Liver (tissue), 10 donors: ENCODE measurements at places on chromosomes 2 and 18. TPM values are rescaled to one million over a fixed set of nuclear protein-coding genes. Genes with fewer than 3 reads are reported as not detected.

Gene LGALSL
- polyA plus RNA-seq, result 3.2 TPM

Gene L3MBTL4
- polyA plus RNA-seq, result 2.3 TPM

Gene CCL20
- 0.36 TPM for polyA plus RNA-seq

Gene ALPI
- not detected for polyA plus RNA-seq

Gene MARCO
- 21.8 TPM for polyA plus RNA-seq

Gene AQP12A
- polyA plus RNA-seq, result not detected

Gene NEB
- polyA plus RNA-seq, result 5.1 TPM

Gene ERBB4
- not detected for polyA plus RNA-seq

Gene FOXI3
- polyA plus RNA-seq, result not detected

Gene SH3BP4
- 9.2 TPM for polyA plus RNA-seq

Gene TTR
- 4,751 TPM for polyA plus RNA-seq

Gene GPR75
- polyA plus RNA-seq, result 0.35 TPM

- H3K36me3 ChIP-seq, result no peaks in the 10 kb centered on the region
- no peaks in the 10 kb centered on the region for H3K4me1 ChIP-seq
- no peak for DNase-seq
- no peak overlapping the region for H3K27ac ChIP-seq
- H3K4me3 ChIP-seq, result no peak overlapping the region
Observed at GRCh38 chr2:131419441-131419840, 55.5 kb upstream of the RAB6D start.

DNA sequence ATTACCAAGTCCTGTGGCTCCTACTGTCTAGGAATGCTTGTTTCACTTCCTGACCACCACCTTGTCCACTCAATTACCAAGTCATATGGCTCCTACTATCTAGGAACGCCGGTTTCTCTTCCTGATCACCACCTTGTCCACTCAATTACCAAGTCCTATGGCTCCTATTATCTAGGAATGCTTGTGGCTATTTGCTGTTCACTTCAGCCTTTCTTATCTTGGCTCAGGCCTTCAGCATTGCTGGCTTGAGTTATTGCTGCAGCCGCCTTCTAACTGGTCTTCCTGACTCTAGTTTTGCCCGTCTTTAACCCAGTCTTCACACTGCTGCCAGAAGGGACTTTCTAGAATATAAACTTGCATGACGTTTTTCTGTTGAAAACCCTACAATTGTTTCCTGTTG is 82.5 kb upstream of the GAREM1 start:
- H3K4me1 ChIP-seq, result no peaks in the 10 kb centered on the region
- H3K27ac ChIP-seq, result no peak overlapping the region
- H3K4me3 ChIP-seq, result no peak overlapping the region
- no peaks in the 10 kb centered on the region for H3K27me3 ChIP-seq
- no peaks in the 10 kb centered on the region for H3K36me3 ChIP-seq

DNA sequence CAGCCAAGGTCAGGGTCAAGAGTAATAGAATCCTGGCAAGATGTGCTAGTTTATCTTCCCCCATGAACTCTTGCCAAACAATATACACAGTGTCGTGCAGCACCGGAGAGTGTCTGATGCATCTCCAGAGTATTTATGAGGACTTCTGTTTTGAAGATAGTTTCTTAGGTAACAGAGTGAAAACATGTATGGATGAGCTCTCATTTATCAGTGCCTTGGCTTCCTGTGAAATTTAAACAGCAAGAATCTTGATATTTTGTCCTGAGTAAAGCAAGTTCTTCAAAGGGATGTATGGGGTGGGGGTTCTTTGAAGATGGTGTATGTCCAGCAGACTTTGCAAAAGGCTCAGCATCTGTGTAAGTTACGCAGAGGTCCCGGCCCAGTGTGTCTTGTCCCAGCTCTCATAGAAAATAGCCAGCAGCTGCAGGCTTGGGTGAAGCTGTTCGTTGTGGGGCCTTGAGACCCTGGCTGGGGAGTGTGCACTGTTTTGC is 361.0 kb upstream of the NT5C1B start:
- H3K4me3 ChIP-seq, result no peak overlapping the region
- H3K36me3 ChIP-seq, result no peaks in the 10 kb centered on the region
- H3K27ac ChIP-seq, result no peak overlapping the region
- no peaks in the 10 kb centered on the region for H3K27me3 ChIP-seq

GRCh38 chr18:48018851-48019250 is 88.4 kb upstream of the SMAD2 start:
- no peaks in the 10 kb centered on the region for H3K36me3 ChIP-seq
- H3K27me3 ChIP-seq, result no peaks in the 10 kb centered on the region
- no peak overlapping the region for H3K27ac ChIP-seq
- H3K4me1 ChIP-seq, result no peaks in the 10 kb centered on the region
- H3K4me3 ChIP-seq, result no peak overlapping the region

- no peaks in the 10 kb centered on the region for H3K36me3 ChIP-seq
- no peak for DNase-seq
- no peak overlapping the region for H3K27ac ChIP-seq
- no peaks in the 10 kb centered on the region for H3K4me1 ChIP-seq
Observed at GRCh38 chr18:39655341-39655740, 2089.7 kb upstream of the CELF4 start.

DNA sequence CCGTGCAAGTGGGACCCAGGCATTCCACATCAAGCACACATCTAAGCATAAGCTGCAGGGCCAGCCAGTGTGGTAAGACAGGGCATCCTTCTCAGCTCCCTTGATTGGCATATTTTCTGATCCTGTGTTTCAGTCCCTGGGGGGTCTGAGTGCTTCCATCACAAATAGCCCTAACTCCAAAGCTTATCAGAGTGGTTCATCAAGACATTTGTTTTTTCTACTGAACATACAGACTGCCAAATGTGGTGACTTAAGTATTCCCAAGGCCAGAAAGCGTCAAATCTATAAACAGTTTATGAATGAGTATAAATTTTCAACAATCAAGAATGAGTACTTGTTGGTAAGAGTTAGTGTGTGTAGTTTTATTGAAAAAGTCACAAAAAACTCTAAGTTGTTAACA is 18.8 kb downstream of the SPRED2 start:
- H3K4me3 ChIP-seq, result no peak overlapping the region
- no peak overlapping the region for H3K27ac ChIP-seq
- H3K27me3 ChIP-seq, result no peaks in the 10 kb centered on the region
- no peak for DNase-seq

DNA sequence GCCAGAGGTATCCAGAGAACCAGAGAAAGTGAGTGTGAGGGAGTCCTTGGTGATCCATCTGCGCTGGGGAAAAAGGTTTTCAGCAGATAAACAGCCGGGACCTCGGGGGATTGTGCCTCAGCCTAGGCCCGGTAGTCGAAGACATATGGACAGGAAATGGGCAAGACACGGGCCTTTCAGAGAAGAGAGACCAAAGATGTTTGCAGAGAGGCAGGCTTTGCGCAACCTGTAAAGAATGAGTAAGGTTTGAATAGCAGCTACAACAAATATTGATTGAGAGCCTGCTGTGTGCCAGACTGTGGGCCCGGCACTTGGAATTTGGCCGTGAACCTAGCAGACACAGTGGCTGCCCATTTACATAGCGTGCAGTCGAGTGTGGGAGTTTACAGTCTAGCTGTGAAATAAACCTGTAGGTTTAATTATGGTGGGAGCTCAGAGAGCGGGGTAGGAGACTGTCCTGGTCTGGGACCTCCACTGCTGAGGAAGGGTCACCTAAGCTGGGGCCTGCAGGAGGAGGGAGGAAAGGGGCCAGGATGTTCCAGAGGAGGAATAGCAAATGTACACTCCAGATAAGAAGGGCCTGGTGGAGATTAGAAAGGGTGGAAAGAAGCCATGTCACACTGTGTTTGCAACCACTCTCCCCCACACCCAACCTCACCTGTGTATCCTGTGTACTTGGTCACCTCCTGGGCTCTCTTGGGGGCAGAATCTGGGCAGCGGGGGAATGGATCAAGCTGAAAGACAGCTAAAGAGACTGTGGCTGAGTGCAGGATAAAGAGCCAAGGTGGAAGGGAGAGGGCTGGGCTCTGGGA is 3.0 kb downstream of the SH2D6 start:
- DNase-seq, result peak; percentile 58
- no peaks in the 10 kb centered on the region for H3K36me3 ChIP-seq
- no peaks in the 10 kb centered on the region for H3K27me3 ChIP-seq
- peak overlapping the region; percentile 53 for H3K27ac ChIP-seq

- H3K4me3 ChIP-seq, result no peak overlapping the region
- H3K4me1 ChIP-seq, result no peaks in the 10 kb centered on the region
- DNase-seq, result no peak
- H3K36me3 ChIP-seq, result peaks cover 6% of the 10 kb centered on the region
- no peak overlapping the region for H3K27ac ChIP-seq
- no peaks in the 10 kb centered on the region for H3K27me3 ChIP-seq
Observed at GRCh38 chr2:26114151-26114550, 58.7 kb upstream of the GAREM2 start.

DNA sequence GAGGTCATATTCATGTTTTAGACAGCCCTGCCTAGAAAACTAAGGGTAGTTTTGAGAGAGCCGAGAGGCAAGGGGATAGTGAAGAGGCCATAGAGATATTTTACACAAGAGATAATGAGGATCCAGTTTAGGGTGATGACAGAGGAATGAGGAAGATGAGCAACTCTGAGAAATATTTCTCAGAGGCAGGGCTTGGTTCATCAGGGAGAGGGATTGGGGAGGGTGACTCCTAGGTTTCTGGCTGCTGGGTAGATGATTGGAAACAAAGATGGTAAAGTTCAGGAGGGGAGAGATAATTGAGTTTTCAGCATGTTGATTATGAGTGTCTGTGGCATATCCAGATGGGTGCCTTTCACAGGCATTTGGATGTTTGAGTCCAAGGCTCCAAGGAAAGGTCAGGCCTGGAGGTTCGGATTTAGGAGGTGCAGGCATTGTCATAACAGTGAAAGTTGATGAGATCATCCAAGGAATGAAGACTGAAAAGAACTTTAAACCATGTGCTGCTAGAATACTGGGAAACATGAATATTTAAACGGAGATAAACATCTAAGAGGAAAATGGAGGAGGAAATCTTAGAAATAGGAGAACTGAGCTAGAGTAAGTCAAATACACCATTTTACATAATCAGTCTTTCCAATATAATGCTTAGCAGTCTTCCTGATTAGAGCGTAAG is 7.4 kb downstream of the MYL12B start:
- no peak overlapping the region for H3K4me3 ChIP-seq
- no peak overlapping the region for H3K27ac ChIP-seq
- no peak for DNase-seq
- peaks cover 46% of the 10 kb centered on the region for H3K4me1 ChIP-seq
- no peaks in the 10 kb centered on the region for H3K27me3 ChIP-seq

DNA sequence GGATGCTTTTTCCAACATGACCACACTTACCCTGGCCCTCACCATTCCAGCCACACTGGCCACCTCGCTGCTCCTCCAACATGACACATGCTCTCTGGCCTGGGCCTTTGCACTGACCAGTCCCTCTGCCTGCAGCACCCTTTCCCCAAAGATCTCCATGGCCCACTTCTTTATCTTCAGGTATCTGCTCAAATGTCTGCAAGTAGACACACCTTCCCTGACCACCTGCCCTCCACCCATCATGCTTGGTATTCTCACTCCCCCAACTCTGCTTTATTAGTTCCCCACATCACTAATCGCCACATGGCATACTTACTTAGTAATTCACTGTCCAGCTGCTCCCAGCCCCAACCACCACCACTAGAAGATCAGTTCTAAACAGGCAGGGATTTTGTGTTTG is 214.2 kb downstream of the BCL11A start:
- H3K4me3 ChIP-seq, result no peak overlapping the region
- no peak overlapping the region for H3K27ac ChIP-seq
- H3K4me1 ChIP-seq, result no peaks in the 10 kb centered on the region
- H3K36me3 ChIP-seq, result no peaks in the 10 kb centered on the region
- DNase-seq, result peak; percentile 10

GRCh38 chr18:55787536-55788073 is 199.6 kb upstream of the TCF4 start:
- H3K27ac ChIP-seq, result no peak overlapping the region
- no peaks in the 10 kb centered on the region for H3K4me1 ChIP-seq

GRCh38 chr2:70104231-70105111 is 17.2 kb downstream of the PCBP1 start:
- peak overlapping the region; percentile 66 for H3K27ac ChIP-seq
- H3K36me3 ChIP-seq, result no peaks in the 10 kb centered on the region
- DNase-seq, result peak; percentile 77
- H3K4me1 ChIP-seq, result peaks cover 22% of the 10 kb centered on the region
- H3K27me3 ChIP-seq, result no peaks in the 10 kb centered on the region

DNA sequence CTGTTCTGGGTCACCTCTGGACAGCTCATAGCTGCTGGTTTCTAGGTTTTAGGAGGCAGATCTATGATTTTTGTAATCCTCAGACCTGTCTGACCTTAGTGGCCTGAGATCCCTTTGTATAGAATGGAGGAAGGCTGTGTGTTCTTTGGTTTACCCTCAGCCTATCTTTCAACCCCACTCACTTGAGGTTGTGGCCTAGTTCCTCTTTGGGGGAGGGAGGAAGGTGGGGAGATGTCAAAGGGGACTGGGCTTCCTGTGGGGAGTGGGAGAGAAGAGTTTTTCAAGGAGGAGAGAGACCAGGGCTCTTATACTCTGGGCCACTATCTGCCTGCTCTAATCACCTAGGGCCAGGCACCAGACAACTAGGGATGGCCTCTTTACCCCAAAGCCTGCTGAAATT is 28.5 kb downstream of the SEMA4F start:
- no peaks in the 10 kb centered on the region for H3K27me3 ChIP-seq
- H3K4me3 ChIP-seq, result no peak overlapping the region
- DNase-seq, result no peak
- H3K27ac ChIP-seq, result no peak overlapping the region

- H3K36me3 ChIP-seq, result no peaks in the 10 kb centered on the region
- H3K27ac ChIP-seq, result no peak overlapping the region
- no peak overlapping the region for H3K4me3 ChIP-seq
- DNase-seq, result no peak
- no peaks in the 10 kb centered on the region for H3K27me3 ChIP-seq
Observed at GRCh38 chr2:147222506-147222905, 622.3 kb upstream of the ACVR2A start.

DNA sequence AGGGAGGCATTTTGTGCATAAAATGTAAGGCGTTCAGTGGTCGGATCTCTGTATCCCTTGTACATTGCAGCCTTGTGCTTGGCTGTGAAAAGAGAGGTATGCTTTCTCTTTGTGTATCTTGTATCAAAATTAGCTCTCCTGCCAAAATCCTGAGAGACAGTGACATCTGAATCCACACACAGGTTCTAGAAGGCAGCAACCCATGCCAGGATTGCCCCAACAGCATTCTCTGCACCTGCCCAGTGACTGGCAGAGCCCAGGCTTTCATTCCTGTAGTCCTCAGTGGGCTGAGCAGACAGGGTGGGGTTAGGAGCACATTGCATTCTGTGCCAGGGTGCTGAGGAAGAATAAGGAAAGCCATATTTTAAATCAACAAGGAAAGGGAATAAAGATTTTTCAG is 740.3 kb upstream of the RAB6C start:
- H3K27me3 ChIP-seq, result no peaks in the 10 kb centered on the region
- no peak overlapping the region for H3K4me3 ChIP-seq
- no peak overlapping the region for H3K27ac ChIP-seq
- no peak for DNase-seq
- no peaks in the 10 kb centered on the region for H3K4me1 ChIP-seq
- no peaks in the 10 kb centered on the region for H3K36me3 ChIP-seq

DNA sequence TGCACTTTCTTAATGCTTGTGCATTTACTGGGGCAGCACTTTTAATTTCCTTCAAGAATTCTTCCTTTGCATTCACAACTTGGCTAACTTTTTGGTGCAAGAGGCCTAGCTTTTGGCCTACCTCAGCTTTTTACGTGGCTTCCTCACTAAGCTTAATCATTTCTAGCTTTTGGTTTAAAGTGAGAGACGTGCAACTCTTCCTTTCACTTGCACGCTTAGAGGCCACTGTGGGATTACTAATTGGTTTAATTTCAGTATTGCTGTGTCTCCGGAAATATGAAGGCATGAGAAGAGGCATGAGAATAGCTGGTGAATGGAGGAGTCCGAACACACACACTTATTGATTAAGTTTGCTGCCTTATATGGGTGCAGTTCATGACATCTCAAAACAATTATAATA is 354.1 kb downstream of the DLGAP1 start:
- H3K4me1 ChIP-seq, result no peaks in the 10 kb centered on the region
- no peak for DNase-seq
- no peaks in the 10 kb centered on the region for H3K27me3 ChIP-seq
- no peak overlapping the region for H3K27ac ChIP-seq
- H3K4me3 ChIP-seq, result no peak overlapping the region
